Activated CD8-positive, alpha-beta memory T cell treated with anti-CD3 and anti-CD28 coated beads, Interleukin-2, amount 10 ng/mL, durations not matched to agents 7 days and 5 days (primary cell): ENCODE measurements at places on chromosomes 1 and 21. TPM values are rescaled to one million over a fixed set of nuclear protein-coding genes. Genes with fewer than 3 reads are reported as not detected.

- DNase-seq = no peak
- peaks cover 7% of the 10 kb centered on the region for H3K4me1 ChIP-seq
- H3K27ac ChIP-seq = no peak overlapping the region
- no peaks in the 10 kb centered on the region for H3K27me3 ChIP-seq
Measured at GRCh38 chr1:247175458-247175857, 3.6 kb upstream of the ZNF124 start.

GRCh38 chr1:51570063-51570710, 46.7 kb upstream of the OSBPL9 start:
- H3K27me3 ChIP-seq = no peaks in the 10 kb centered on the region
- peak overlapping the region; percentile 90 for H3K27ac ChIP-seq
- no peak for DNase-seq
- H3K4me3 ChIP-seq = no peak overlapping the region
- H3K36me3 ChIP-seq = no peaks in the 10 kb centered on the region
- H3K4me1 ChIP-seq = peaks cover 37% of the 10 kb centered on the region

- no peak for DNase-seq
- no peak overlapping the region for H3K4me3 ChIP-seq
- peaks cover 4% of the 10 kb centered on the region for H3K27me3 ChIP-seq
- H3K36me3 ChIP-seq = no peaks in the 10 kb centered on the region
- H3K4me1 ChIP-seq = no peaks in the 10 kb centered on the region
- H3K27ac ChIP-seq = no peak overlapping the region
Measured at GRCh38 chr1:241939798-241940197, 17.8 kb upstream of the BECN2 start.

Gene SPOCD1
- not detected for total RNA-seq
